ENCODE measurements at places on chromosomes 11 and 22.

- H3K27ac ChIP-seq = peak overlapping the region; percentile 48
- H3K4me3 ChIP-seq = no peak overlapping the region
- no peaks in the 10 kb centered on the region for H3K27me3 ChIP-seq
- H3K4me1 ChIP-seq = peaks cover 32% of the 10 kb centered on the region
Observed at GRCh38 chr11:82989628-82990404, 81.9 kb downstream of the RAB30 start.

DNA sequence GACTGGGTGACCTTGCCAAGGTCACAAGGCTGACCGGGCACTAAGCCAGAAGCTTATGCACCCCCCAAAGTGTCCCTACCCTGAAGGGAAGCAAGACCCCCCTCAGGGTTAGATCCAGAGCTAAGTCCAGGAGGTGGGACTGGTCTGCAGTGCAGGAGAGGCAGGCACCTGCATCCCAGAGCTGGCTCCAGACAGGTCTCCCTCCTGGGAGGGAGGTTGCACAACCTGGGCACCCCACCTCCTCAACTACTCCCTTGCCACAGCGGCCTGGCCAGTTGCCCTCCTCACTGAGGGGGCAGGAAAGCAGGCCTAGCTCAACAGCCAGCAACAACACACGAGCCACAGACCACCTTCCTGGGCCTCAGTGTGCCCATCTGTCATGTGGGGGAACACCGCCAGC lies 75.0 kb upstream of the TCF20 start:
- peak overlapping the region; percentile 65 for H3K27ac ChIP-seq
- H3K4me3 ChIP-seq = peak overlapping the region; percentile 83
- H3K36me3 ChIP-seq = no peaks in the 10 kb centered on the region
- DNase-seq = no peak
- no peaks in the 10 kb centered on the region for H3K27me3 ChIP-seq

GRCh38 chr22:27993774-27994350 lies 74.8 kb upstream of the PITPNB start:
- no peak overlapping the region for H3K4me3 ChIP-seq
- no peaks in the 10 kb centered on the region for H3K27me3 ChIP-seq
- H3K4me1 ChIP-seq = peaks cover 2% of the 10 kb centered on the region
- no peaks in the 10 kb centered on the region for H3K36me3 ChIP-seq
- DNase-seq = no peak

DNA sequence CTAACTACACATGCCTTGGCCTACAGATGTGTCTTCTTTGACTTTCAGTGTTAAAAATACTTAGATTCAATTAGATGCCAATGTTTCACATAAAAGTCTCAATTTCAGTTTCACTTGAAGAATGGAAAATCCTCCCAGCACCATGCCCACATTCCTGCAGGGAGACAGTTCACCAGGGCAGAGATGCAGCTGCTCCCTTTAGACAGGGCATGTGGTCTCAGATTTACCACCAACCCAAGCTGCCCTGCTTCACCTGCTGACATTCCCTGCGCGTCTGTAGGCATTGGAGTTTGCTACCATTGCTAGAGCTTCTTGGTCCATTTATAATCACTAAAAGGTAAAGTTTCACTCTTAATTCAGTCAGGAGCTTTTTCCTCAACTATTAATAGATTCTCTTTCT lies 113.9 kb downstream of the ARFGAP2 start:
- H3K27me3 ChIP-seq = no peaks in the 10 kb centered on the region
- no peak for DNase-seq
- H3K4me3 ChIP-seq = no peak overlapping the region
- H3K27ac ChIP-seq = no peak overlapping the region
- H3K4me1 ChIP-seq = no peaks in the 10 kb centered on the region

DNA sequence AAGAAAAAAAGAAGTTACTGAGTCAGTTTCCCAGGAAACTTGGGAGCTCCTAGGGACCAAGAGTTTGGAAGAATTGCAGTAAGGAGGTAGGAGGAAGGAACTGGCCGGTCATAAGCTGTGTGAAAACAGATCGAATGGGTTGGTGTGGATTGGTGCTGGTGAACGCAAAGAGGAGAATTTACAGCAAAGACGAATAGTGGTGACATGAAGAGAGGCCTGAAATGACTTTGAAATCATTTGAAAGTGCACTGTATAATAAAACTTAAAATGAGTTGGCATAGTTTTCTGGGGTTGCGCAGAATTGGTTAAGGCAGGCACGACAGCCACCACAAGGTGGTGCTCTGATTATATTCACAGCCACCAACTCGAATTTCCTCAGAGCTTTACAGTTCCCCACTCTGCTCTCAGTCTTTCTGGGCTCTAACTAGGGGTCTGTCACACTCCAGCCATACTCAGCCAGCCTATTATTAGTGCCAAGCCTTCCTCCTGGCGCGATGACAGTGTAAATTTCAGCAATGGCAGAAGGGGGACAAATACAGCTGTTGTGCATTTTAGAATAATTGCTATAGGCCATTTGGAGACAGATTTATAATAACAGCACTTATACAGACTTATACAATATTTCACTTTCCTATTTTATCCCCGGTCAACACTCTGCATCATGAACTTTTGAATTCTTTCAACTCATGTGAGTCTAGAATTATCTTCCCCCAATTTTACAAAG lies 8.3 kb upstream of the HTR3B start:
- DNase-seq = peak; percentile 29
- no peaks in the 10 kb centered on the region for H3K36me3 ChIP-seq
- H3K4me3 ChIP-seq = no peak overlapping the region

DNA sequence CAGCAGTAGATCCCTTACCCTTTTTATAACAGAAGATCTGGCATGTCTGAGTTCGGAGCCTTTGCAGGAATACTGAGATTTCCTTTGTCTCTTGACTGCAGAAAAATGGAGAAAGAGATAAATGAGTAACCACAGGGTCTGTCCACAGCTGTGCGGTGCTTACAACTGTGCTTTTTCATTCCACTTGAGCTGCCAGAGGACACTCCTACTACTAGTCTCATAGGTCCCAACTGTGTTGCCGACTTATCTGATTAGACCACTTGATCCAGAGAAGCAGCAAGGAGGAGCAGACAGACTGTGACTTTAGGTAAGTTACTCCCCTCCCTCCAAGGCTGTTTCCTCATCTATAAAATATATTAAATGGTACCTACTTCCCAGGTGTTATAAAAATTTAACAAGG lies 17.5 kb downstream of the FAM227A start:
- H3K27ac ChIP-seq = no peak overlapping the region
- no peaks in the 10 kb centered on the region for H3K36me3 ChIP-seq
- no peak overlapping the region for H3K4me3 ChIP-seq
- H3K4me1 ChIP-seq = no peaks in the 10 kb centered on the region
